NCI-H1048 (cell line): ENCODE measurements at places on chromosomes 2 and 18.

GRCh38 chr2:36449213-36449612 lies 93.6 kb downstream of the CRIM1 start:
- no peak for DNase-seq

- DNase-seq = no peak
These were observed 31.6 kb upstream of the GAREM2 start for GRCh38 chr2:26141145-26141769.

GRCh38 chr2:31322371-31322770 lies 88.4 kb downstream of the EHD3 start:
- DNase-seq = no peak

DNA sequence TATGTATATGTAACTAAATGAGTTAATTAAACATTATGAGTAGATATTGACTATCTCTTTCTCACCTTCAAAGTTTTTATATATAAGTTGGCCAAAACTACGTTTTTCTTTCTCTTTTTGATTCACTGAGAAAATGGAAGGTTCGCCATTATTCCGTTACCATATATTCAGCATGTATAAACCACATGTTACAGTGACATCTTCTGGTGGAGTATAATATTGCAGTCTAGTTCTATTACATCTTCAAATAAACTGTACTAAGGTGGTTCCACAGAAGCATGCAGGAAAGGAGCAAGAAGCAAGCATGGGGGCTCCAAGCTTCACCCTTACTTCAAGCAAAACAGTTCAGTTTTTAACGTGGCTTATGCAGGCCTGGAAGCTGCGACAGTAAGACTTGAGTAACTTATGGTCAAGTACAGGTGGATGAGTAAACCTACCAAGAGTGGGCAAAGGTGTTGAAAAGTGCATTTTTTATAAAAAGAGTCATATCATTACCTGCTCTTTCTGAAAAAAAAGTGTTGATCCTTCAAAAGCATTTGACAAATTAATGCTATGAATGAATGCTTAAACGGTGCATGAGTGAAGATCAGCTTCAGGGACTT lies 129.8 kb upstream of the RAB6C start:
- peak; percentile 9 for DNase-seq

GRCh38 chr2:96407919-96408550 lies 72.5 kb downstream of the NCAPH start:
- DNase-seq = no peak

GRCh38 chr18:36629138-36629530 lies 199.7 kb downstream of the TPGS2 start:
- no peak for DNase-seq

- no peak for DNase-seq
These were observed 451.6 kb downstream of the SOX11 start for GRCh38 chr2:6143812-6144211.

DNA sequence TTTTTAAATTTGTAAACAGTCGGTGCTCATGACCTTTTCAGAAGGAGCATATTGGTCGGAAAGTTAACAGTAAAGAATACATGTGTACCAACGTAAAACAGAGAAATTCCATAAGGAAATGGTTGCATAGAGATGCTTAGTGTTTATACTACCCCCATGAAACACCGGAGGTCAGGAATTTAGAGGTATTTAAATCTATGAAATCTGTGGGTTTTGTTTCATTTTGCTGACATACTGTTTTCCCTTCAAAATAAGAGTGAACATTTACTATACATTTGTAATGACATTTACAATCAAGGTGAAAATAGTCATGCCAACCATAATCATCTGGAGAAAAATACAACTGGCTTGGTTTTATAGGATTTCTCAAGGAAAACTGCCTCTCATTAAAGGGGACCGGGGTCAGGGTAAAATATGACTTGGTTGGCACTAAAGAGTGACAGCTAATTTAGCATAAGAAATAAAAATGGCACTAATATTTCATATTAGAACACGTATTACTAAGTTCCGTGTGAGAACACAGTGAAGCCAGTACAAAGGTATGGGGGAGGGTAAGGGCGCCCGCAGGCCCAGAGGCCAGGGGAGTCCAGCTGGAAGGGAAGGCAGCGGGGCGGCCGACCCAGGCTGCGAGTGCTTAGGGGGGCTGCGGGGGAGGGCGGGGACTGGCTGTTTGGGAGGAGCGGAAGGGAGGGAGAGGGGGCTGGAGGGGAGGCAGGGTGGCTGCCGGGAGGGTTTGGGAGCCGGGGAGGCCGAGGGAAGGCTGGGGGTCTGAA lies 1.1 kb upstream of the RNU4ATAC start:
- peak; percentile 35 for DNase-seq

- no peak for DNase-seq
These were observed 618.8 kb downstream of the SOCS6 start for GRCh38 chr18:70907673-70908072.

- no peak for DNase-seq
These were observed 215.4 kb downstream of the AGAP1 start for GRCh38 chr2:235709124-235709813.

DNA sequence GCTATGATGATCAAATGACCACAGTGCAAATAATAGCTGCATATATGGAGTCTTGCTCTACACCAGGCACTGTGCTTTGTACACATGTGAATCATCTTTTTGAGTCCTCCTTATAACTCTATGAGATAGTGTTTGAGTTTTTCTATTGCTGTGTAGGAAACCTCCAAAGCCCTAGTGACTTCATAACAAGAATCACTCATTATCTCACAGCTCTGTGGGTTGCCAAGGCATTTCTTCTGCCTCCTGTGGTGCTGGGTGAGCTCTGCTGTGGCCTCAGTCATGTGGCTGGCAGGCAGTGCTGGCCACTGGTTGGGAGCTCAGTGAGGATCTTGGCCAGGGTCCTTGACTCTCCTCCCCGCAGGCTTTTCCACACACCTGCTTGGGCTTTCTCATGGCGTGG lies 153.4 kb downstream of the CAPN13 start:
- DNase-seq = no peak

- DNase-seq = no peak
These were observed 128.6 kb upstream of the EPC2 start for GRCh38 chr2:148515976-148516375.

GRCh38 chr2:209097168-209097567 lies 326.7 kb upstream of the MAP2 start:
- no peak for DNase-seq

- DNase-seq = no peak
These were observed 31.2 kb downstream of the STAMBP start for GRCh38 chr2:73859721-73860586.

- DNase-seq = no peak
These were observed 204.6 kb downstream of the AGAP1 start for GRCh38 chr2:235698491-235698890.

DNA sequence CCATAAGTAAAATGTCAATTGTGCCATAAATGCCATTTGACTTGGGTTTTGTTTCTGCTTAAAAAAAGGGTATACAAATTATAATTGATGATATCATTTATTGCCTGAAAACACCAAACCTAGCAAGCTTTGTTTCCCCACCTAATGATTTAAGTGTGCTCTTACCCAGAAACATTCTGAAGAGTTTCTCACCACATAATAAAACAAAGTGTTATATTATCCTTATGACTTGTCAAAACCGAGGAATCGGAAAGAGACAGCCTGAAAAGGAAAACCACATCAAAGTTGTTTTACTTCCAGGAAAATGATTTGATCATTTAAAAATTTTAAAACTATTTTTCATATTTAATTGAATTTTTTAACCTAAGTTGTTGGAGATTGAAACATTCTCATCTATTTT lies 170.5 kb upstream of the SLC39A10 start:
- no peak for DNase-seq

DNA sequence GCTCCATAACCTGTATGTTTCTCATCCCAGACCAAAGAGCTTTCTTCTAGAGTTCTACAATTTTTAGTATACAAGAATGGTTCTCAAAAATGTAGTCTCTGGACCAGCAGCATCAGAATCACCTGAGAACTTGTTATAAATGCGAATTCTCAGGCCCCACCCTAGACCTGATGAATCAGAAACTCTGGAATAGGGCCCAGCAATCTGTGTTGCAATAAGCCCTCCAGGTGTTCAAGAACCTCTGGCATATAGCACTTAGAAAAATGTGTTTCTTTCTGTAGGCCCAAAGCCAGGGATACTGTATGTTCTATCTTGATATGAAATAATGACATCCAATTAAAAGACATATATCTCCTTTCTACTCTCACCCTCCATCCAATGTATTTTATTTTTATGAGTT lies 10.4 kb downstream of the PAIP2B start:
- no peak for DNase-seq
